ENCODE measurements at places on chromosomes 13 and 19.

DNA sequence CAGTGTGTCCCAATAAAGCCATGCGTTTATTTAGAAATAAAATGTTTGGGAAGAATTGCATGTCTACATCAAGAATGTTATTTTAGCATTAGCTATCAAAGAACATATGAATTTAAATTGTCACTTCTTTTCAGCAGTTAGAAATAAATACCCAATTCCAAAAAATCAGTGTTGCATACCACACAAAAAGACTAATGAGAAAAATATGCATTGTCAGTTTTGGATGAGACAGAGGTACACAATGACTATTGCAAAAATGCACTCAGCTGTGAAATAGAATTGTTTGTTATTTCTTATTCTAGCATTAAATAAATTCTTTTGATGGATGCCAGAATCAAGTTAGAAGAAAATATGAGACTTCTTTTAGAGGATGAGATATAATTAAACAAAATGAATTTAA is 833.9 kb downstream of the SLITRK1 start:
- no peak for DNase-seq

GRCh38 chr13:52348983-52349780 is 56.8 kb downstream of the THSD1 start:
- peak; percentile 58 for DNase-seq

GRCh38 chr19:13154911-13155471 is 4.8 kb downstream of the IER2 start:
- peak; percentile 95 for DNase-seq

DNA sequence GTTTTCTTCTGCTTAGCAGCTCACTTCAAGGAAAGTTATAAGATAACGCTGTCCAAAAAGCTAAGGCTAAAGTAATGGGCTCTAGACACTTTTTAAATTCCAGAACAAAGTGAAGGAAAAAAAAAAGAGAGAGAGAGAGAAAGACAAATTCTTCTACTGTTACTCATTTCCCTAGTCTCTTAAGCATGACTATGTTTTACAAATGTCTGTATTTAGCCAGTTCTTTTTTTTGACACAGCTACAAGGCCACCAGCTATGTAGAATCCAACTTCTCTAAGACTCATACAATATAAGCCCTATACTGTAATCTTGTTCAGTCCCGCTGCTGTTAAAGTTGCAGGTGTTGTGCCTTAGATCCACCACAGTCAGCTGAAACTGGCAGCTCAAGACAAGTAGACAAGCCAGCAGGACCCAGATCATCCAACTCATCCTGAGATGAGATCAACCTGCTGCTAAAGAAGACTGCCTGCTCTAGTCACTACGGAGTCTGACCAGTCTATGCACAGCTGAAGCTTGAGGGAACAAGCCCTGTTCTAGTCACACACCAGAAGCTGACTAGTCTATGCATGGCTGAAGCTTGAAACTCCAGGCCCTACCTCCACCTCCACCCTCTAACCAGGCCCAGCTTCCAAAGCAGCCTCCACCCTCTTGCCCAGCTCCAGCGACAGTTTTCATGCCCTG is 10.3 kb upstream of the ZNF83 start:
- DNase-seq, result no peak

- no peak for DNase-seq
Observed at GRCh38 chr19:47487551-47488515, 3.8 kb upstream of the KPTN start.

DNA sequence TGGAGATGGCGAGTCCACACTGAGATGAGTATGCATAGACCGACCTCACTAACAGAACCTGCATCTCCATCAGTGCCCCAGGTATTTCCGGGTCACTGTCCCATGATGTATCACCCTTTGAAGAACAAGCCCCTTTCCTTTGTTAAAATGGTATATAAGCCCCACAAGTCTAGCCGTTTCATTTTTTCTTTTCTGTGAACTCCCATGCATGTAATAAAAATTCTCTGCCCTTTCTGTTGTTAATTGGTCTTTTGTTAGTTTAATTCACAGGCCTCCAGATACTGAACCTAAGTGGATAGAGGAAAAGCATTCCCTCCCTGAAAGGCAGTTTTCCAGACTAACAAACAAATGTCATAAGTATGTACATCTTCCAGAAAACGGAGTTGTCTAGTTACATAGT is 15.0 kb upstream of the CD177 start:
- no peak for DNase-seq

GRCh38 chr19:688214-688613 is 7.0 kb downstream of the PRSS57 start:
- DNase-seq, result no peak

- peak; percentile 81 for DNase-seq
Observed at GRCh38 chr19:55643003-55643886, at the start of gene ZNF581. Gene ZNF581 (plus strand): TSS chr19:55643649. CDS start chr19:55644572, 923 bp downstream.

DNA sequence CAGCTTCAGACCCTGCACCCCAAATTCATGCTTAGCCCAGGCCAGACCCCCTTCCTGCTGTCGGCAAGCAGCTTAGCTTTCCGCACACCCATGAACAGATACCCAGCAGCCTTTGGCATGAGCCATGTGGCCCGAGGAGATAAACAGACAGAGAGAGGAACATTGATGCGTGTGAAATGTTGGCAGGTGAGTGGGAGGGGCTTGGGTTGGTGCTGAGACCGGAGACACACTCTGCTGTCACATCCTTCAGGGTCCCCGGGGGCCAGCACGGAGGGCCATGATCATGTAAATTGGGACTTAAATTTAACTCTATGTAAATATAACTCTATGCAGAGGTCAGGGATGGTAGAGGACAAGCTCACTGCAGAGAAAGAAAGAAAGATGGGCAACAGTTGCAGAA is 1.5 kb downstream of the CD22 start:
- DNase-seq, result no peak

DNA sequence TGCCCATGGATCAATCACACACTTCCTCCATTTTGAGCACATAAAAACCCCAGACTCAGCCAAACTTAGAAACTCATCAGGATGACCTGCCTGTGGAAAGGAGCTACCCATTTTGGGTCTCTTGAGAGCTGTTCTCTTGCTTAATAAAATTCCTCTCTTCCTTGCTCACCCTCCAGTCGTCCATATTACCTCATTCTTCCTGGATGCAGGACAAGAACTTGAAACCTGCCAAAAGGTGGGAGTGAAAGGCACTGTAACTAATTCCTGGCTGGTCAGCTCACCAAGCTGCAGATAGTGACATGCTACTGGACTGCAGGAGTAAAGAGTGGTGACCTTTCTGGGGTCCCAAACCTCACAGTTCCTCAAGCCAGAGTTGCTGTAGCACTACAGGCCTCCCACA is 20.2 kb downstream of the LIG4 start:
- DNase-seq, result no peak

GRCh38 chr19:48613024-48613851 is 1.6 kb downstream of the FAM83E start:
- DNase-seq, result no peak

DNA sequence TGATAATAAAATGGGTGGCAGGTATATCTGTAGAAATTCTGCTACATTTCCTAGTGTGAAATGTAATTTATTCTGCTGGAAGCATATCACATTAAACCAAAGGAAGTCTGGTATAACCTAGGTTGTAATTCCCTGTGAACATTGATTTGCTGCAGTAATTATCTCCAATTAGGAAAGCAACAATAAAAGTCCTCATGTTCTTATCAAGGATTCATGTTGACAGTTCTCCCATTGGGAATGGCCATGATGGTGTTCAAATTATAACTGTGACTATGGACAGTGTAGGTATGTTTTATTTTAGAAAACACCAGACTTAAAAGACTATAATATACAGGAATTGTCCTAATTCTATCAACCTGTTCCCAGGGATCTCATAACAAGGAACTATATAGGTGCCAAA is 513.5 kb upstream of the MIR17HG start:
- DNase-seq, result no peak

DNA sequence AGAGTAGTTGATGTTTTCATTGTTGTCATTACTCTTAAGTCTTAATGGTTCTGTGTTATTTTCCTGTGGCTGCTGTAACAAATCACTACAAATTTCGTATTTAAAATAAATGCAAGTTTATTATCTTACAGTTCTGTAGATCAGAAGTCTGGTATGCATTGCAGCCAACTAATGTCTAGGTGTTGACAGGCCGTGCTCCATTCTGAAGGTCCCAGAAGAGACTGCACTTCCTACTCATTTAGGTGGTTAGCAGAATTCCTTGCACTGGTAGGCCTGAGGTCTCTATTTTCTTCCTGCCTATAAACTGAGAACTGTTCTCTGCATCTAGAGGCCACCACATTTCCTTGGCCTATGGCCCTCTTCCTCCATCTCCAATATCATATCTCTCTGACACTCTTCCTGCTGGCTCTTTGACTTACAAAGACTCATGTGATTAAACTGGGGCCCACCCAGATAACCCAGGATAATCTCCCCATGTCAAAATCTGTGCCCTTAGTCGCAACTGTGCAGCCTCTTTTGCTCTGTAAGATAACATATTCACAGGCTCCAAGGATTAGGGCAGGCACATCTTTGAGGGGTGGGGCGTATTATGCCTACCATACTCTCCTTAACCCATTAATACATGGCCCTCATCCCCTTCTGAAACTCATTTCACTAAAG is 468.4 kb downstream of the FOXO1 start:
- no peak for DNase-seq

DNA sequence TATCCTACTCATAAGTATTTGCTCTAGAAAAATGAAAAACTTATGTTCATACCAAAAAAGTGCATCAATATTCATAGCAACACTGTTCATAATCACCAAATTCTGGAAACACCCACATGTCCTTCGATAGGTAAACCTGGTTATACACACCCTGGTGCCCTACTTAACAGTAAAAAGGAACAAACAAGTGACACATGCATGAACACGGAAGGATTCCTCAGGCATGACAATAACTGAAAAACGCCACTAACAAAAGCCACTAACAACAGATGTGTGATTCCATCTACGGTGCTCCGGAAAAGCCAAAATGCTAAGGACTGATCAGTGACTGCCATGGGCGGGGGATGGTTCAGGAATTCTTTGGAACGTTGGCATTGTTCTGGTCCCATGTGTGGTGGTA is 65.5 kb downstream of the STK24 start:
- no peak for DNase-seq

DNA sequence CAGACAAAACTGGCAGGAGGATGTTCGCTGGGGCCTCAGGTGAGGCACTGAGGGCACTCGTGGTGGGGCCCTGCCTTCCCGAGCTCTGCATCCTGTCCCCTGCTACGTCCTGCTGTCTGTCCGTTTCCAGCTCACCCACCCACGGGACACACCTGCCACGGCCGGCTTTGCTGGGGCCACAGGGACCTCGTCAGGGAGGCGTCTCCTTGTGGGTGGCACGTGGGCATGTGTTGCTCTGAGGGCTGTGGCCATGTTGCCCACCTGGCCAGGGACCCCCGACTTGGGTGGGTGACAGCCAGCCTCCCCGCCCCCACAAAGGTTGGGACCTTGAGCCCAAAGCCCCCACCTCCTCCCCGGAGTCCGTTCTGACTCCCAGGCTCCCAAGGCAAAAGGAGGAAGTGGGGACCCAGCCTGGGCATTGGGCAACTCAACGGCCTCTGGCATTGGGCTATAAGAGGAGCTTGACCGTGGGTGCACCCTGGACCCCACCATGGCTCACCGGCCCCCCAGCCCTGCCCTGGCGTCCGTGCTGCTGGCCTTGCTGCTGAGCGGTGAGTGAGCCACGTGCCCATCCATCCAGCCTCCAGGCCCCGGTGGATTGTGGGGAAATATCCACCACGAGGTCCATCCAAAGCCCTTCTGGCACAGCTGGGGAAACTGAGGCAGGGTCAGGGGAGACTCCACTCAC is at the start of gene PRTN3:
Gene PRTN3, plus strand, starts transcription at position 481 of the 688 bp plus-strand sequence. Its CDS starts 10 bp downstream, at position 491.
- DNase-seq, result peak; percentile 69

GRCh38 chr19:13476071-13476470 is 30.2 kb downstream of the CACNA1A start:
- no peak for DNase-seq

DNA sequence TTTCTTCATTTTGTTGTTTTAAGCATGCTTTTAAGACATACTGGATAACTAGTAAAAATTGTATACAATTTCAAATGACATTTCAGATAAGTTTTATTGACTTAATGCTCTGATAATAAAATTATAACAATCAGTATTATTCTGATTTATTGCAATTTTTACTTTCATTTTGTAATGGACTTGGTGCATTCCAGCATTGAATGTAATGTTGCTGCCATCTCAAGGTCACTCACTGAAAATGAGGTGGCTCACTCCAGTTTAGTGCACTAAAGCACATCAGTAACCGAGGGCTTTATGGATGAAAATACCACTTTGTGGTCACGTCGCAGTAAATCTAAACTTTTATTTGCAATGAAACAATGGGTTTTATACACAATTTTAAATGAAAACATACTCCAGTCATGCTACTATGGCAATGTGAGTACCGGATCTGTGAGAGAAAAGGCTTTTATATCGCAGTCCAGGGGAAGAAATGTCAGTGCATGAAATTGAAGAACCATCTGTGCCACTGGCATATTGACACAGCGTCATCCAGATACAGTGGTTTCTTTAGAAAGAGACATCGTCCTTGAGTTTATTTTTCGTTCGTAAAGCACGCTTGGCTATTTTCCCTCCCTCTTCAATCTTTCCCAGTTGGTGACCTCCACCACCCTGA is 20.7 kb upstream of the ZNF507 start:
- DNase-seq, result no peak

GRCh38 chr13:39451301-39451700 is 151.7 kb downstream of the LHFPL6 start:
- peak; percentile 11 for DNase-seq

GRCh38 chr19:17107546-17108452 is 32.2 kb downstream of the MYO9B start:
- DNase-seq, result peak; percentile 98

GRCh38 chr19:10699650-10700335 is 1.4 kb upstream of the QTRT1 start:
- peak; percentile 83 for DNase-seq

DNA sequence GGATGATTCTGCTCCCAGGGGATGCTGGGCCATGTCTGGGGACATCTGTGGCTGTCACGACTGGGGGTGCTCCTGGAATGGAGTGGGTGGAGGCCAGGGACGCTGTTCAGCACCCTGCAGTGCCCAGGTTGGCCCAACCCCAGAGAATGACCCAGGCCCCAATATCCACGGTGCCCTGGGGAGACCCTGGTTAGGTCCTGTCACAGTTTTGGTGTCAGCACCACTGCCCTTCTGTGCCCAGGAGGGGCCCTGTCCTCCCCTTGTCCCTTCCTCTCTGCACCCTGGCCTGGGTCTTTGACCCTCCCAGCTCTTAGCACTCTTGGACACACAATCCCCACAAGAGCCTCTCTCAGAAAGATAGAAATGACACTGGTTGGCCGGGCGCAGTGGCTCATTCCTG is 85.3 kb downstream of the GADD45B start:
- DNase-seq, result no peak

DNA sequence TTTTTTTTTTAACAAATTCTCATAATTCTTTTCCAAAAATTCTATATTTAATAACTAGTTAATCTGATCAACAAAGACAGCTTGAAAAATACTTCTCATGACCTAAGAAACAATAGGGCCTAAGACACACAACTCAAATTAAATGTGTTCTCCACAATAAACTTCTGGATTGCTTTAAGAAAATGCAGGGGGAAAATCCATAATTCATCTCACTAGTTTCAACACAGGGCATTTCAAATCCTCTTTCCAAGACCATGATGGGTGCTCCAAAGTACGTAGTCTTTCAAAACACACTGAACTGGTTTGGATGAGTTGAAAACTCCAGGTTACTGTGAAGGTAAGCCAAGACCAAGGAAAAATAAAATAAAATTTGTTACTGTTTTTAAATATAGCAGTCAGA is 62.6 kb downstream of the DCLK1 start:
- no peak for DNase-seq

GRCh38 chr13:80242728-80243427 is 98.0 kb downstream of the SPRY2 start:
- DNase-seq, result no peak
